ENCODE measurements at places on chromosomes 12 and 14. TPM values are rescaled to one million over a fixed set of nuclear protein-coding genes. Genes with fewer than 3 reads are reported as not detected.

Gene RFX4
- not detected for total RNA-seq

Gene SLCO1C1
- total RNA-seq, result 0.99 TPM

Gene KHNYN
- total RNA-seq, result 53.7 TPM

Gene TAS2R9
- total RNA-seq, result not detected

GRCh38 chr14:74858022-74858421 is 17.9 kb downstream of the PROX2 start:
- peaks cover 15% of the 10 kb centered on the region for H3K4me1 ChIP-seq
- no peak for DNase-seq
- no peak overlapping the region for H3K4me3 ChIP-seq
- H3K27ac ChIP-seq, result no peak overlapping the region

Data from chondrocyte (in vitro differentiated cells).